RPMI7951 (cell line): ENCODE measurements at places on chromosomes 4 and X.

- DNase-seq: no peak
These were observed 655.1 kb upstream of the ADGRL3 start for GRCh38 chr4:60544981-60545380.

GRCh38 chr4:6749340-6750171, 33.0 kb upstream of the KIAA0232 start:
- DNase-seq: peak; percentile 39

- no peak for DNase-seq
These were observed 38.4 kb downstream of the GRSF1 start for GRCh38 chr4:70801265-70801809.

DNA sequence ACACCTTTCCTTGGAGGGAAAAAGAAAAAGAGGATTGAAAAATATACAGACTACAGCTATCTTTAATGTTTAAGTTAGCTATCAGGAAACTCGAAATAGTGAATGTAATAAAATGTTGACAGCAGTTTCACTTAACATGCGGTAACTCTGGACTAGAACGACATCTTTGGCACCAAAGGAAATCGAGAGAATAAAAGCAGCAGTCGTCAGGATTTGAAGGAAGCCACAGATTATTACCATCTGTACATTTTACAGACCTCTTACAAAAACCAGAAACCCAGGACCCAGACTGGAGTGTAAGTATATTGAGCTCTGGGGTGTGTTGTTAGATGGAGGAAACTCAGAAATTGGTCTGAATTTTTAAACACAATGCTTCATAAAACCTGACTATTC, 51.6 kb upstream of the STOX2 start:
- no peak for DNase-seq

DNA sequence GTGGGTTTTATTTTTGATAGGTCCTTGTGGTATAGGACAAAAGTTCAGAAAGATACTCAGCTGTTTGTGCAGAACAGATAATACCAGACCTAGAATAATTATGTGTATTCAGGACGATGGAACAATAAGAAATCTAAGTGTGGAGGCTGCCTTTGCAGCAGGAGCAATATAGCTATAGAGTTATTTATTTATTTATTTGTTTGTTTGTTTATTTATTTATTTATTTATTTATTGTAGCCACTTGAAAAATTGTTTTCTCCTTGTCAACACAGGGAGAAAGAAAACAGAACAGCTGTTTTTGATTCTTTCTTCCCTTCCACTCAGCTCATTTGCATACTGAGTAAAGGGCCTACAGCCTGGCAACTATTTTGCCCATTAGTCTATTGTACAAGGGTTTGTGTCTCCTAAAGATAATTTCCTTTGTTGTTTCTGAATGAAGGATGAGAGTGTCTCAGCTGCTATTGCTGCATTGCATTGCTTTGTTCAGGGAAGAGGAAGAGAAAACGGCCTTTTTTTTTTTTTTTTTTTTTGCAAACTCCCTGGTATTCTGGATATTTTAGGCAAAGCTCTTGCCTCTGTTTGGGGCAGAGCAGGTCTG, 56.0 kb upstream of the ESX1 start:
- no peak for DNase-seq

GRCh38 chrX:101482296-101482695, 3.0 kb upstream of the ARMCX4 start:
- no peak for DNase-seq

DNA sequence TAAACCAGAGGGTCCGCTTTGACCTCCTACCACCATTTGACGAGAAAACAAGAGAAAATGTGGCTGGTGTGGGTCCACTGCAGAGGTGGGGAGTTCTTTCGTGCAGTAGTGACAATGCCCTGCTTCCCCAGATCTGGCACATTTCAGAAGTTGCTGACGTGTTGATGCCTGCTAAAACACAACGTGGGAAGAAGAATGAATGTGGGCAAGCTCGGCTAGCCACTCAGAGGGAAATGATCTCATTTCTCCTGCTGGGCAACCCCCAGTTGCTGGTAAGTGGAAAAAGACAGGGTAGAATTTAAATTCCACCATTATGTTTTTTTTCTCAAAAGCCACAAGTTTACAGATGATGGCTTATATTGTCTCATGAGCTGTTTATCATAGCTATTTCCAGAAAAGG, 77.9 kb downstream of the LUZP4 start:
- DNase-seq: peak; percentile 49

DNA sequence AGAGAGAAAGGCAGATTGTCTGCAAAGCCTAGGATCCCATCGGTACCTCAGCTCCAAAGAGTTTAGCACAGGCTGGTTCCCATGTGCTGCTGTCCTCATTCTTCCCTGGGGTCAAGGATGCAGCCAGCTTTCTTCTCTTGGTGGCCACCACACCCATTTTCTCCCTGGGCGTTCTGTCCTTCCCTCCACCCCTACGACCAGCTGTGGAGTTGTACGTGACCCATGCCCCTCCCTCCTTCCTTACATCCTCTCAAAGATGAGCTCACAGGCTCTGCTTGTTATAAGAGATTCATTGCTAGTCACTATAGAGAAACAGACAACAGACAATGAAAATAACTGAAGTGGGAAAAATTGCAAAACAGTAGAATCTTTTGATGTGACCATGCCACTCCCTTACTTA, 74.0 kb upstream of the KLF3 start:
- peak; percentile 41 for DNase-seq

DNA sequence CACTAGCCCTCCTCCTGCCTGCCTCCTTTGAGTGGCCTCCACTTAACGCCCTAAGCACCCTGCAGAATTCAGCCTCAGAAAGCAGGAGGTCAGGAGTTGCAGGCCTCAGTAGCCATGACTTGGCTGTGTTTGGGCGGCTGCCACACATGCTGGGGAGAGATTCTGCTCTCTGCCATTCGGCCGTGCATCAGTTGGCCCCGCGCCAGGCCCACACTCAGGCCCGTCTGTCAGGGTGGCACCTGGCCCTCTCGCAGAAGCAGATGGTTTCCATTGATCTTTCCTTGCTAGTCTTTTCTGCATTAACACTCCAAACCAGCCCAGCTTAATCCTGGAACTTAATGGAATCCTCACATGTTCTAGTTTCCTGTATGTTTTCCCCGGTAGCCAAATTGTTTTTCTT, 30.7 kb upstream of the ATP6AP2 start:
- DNase-seq: peak; percentile 10

- DNase-seq: no peak
These were observed 1197.2 kb downstream of the PCDH7 start for GRCh38 chr4:31917334-31917733.

GRCh38 chrX:88355252-88355651, 391.8 kb upstream of the CPXCR1 start:
- DNase-seq: no peak

- DNase-seq: no peak
These were observed 119.9 kb downstream of the FAM13A start for GRCh38 chr4:88937081-88937480.

DNA sequence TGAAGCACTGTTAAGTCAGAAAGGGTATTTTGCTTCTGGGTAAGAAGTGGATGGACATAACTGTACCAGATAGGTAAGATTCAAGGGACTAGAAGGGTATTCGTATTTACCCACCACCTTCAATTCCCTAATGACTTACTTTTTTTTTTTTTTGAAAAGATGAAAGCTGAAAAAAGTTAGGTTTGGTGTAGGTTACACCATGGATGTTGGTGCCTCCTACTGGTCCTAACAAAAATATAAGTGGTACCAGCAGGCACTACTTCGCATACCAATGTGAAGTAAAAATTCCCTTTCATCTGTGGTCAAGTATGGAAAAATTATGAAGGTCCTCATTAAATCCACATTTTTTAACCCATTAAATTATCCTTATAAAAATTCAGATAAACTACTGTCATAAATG, 7.2 kb downstream of the ANKRD17 start:
- no peak for DNase-seq

GRCh38 chr4:118898684-118899138, 10.1 kb downstream of the SYNPO2 start:
- DNase-seq: no peak

DNA sequence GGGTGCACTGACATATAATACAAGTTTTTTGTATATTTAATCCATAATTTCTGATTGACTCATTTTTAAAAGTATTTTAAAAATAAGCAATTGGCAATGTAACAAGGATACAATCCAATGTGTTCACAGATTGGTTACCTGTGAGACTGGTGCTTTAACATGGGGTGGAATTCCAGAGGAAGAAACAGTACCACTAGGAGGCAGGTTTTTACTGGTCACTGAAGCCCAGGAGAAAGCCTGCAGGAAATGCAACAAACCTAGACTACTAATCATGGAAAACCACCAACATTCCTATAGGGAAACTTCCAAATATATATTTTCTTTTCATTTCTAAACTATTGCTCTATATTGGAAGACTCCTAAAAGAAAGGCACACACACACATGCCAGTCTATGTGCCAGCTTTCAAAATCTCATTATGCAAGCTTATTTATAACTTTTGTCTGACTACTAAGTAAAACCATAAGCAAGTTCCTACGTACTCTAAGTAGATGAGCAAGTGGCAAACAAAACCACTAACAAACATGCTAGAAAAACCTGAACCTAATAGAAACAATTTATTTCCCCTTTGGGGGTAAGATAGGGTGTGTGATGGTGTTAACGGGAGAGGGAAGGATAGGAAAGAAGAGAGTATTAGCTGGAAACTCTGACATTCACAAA, 19.2 kb downstream of the G3BP2 start:
- DNase-seq: peak; percentile 20

DNA sequence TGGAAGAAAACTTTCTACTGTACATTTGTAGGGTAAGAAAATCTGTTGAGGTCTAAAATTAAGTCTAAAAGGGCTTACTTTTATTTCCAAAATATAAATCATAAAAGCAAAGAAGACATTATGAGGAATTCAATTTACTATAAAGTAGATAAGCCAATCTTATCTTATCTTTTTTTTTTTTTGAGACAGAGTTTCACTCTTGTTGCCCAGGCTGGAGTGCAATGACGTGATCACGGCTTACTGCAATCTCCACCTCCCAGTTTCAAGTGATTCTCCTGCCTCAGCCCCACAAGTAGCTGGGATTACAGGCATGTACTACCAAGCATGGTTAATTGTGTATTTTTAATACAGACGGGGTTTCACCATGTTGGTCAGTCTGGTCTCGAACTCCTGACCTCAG, 166.9 kb downstream of the NR3C2 start:
- no peak for DNase-seq

GRCh38 chr4:30808276-30808675, 88.1 kb downstream of the PCDH7 start:
- no peak for DNase-seq

DNA sequence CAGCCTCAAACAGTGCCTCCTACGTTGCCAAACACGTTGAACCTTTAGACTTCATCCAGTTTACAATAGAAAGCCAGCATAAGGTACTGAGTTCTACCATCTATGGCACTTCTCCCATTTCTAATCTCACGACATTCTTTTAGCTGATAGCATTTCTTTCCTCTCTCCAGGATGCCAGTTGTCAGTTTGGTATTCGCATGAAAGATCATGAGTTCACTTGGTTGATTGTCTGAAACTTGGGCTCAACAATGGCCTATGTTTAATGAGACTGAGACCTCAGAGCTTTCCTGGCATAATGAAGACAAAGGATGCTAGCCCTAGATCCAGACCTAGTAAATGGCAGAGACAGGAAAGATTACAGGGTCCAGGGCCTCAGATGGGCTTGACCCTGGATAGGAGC, 69.2 kb upstream of the SPRY1 start:
- no peak for DNase-seq

GRCh38 chr4:95086551-95086950, 328.8 kb downstream of the BMPR1B start:
- DNase-seq: no peak

GRCh38 chrX:40172401-40173142, 74.8 kb upstream of the BCOR start:
- no peak for DNase-seq

GRCh38 chr4:84317513-84317912, 181.6 kb downstream of the NKX6-1 start:
- DNase-seq: no peak

DNA sequence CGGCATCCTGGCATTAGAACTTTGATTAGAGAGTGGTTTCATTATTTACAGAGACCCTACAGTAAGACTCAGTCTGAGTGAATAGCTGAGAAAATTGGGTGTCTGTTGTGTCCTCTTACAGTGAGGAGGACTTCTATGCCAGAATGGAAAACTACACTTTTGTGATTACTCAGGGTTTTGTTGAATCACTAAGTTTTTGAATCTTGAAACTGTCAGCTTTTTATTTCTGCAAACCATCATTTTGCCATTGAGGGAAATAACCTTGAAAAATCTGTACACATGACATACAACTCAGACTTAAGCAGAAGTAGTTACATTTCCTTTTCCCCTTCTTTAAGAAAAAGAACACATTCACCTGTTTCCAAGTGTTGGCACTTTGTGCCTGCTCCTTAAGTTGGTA, 117.6 kb upstream of the RASGEF1B start:
- DNase-seq: no peak

- no peak for DNase-seq
These were observed 46.5 kb downstream of the PHOX2B start for GRCh38 chr4:41701983-41702382.

GRCh38 chr4:144371485-144371884, 231.0 kb upstream of the GYPA start:
- DNase-seq: no peak

- no peak for DNase-seq
These were observed 64.4 kb upstream of the UCP1 start for GRCh38 chr4:140633124-140633523.
